Activated CD4-positive, alpha-beta T cell treated with anti-CD3 and anti-CD28 coated beads for 36 hours (primary cell): ENCODE measurements at places on chromosomes 7 and 10. TPM values are rescaled to one million over a fixed set of nuclear protein-coding genes. Genes with fewer than 3 reads are reported as not detected.

UPP1 gene
- 70.7 TPM for total RNA-seq

NPY4R2 gene
- total RNA-seq = not detected

UPK3B gene
- total RNA-seq = 1.1 TPM

MMP21 gene
- total RNA-seq = not detected

FAM170B gene
- not detected for total RNA-seq

NPFFR1 gene
- total RNA-seq = not detected

FGL2 gene
- total RNA-seq = 0.16 TPM

SMKR1 gene
- total RNA-seq = 2.7 TPM

RBM17 gene
- total RNA-seq = 246 TPM

GIMAP6 gene
- total RNA-seq = 25.4 TPM

TMEM60 gene
- total RNA-seq = 10.1 TPM

ANKRD61 gene
- 0.19 TPM for total RNA-seq

CDNF gene
- 2.5 TPM for total RNA-seq

MSMB gene
- not detected for total RNA-seq

SSC4D gene
- total RNA-seq = 0.79 TPM

AGR2 gene
- not detected for total RNA-seq

FAM221A gene
- total RNA-seq = 5.3 TPM

ERVW-1 gene
- total RNA-seq = not detected

CLRN3 gene
- not detected for total RNA-seq

CLEC5A gene
- total RNA-seq = not detected

PLXDC2 gene
- not detected for total RNA-seq

CFAP43 gene
- total RNA-seq = 0.09 TPM

HECTD2 gene
- total RNA-seq = 9.7 TPM

EVX1 gene
- total RNA-seq = not detected

ZNF365 gene
- 0.09 TPM for total RNA-seq

TEX36 gene
- not detected for total RNA-seq

MMD2 gene
- total RNA-seq = not detected
